ENCODE measurements at places on chromosomes 7 and 10. TPM values are rescaled to one million over a fixed set of nuclear protein-coding genes. Genes with fewer than 3 reads are reported as not detected.

GRCh38 chr10:93938140-93938539 is 44.4 kb downstream of the SLC35G1 start:
- H3K4me3 ChIP-seq = no peak overlapping the region
- H3K36me3 ChIP-seq = no peaks in the 10 kb centered on the region
- no peaks in the 10 kb centered on the region for H3K4me1 ChIP-seq
- no peak overlapping the region for H3K27ac ChIP-seq

DNA sequence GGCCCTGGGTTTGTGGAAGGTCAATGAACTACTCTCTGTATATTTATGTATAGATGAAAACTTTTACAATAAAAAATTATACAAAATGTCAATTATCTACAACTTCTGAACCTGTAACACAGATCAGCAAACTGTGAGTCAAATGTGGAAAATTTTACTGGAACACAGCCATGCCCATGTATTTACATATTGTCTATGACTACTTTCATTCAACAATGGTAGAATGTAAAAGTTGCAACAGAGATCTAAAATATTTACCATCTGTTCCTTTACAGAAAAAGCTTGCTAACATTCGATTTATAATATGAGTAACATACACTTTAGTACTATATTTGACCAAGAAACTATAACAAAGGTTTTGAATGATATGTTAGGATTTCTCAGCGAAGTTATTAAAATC is 481.6 kb downstream of the PARD3 start:
- H3K4me1 ChIP-seq = no peaks in the 10 kb centered on the region
- H3K4me3 ChIP-seq = no peak overlapping the region
- H3K27ac ChIP-seq = no peak overlapping the region
- no peaks in the 10 kb centered on the region for H3K36me3 ChIP-seq
- peak; percentile 50 for DNase-seq

MRLN gene
- not detected for polyA plus RNA-seq

- peaks cover 12% of the 10 kb centered on the region for H3K36me3 ChIP-seq
- no peaks in the 10 kb centered on the region for H3K27me3 ChIP-seq
- H3K4me1 ChIP-seq = peaks cover 31% of the 10 kb centered on the region
- peak; percentile 95 for DNase-seq
- peak overlapping the region; percentile 93 for H3K27ac ChIP-seq
Observed at GRCh38 chr10:95247200-95247880, 43.5 kb downstream of the PDLIM1 start.

DNA sequence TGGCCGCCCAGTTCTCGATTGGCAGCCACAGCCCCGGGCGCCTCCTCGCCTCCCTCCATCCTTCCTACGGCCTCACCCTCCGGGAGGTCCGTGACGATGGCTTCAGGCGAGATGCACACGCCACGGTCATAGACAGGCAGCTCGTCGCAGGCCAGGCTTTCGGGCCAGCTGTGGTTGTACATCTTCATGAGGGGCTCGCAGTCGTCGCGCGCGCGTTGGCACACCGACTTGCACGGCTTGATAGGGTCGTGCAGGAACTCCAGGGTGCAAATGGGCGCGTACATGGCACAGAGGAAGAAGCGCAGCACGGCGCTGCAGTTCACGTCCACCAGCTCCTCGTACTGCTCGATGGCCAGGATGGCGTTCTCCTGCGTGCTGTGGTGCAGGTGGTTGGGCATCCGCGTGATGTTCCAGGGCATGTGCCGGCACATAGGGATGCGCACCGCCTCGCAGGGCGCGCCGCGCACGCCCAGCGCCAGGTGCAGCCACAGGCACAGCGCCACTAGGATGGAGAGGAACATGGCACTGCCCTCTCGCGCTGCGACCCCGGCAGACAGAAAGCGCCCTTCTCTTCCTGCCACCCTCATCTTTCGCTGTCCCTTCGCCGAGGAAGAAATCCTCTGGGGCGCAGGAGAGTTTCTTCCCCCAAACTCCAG is 472 bp downstream of the SFRP4 start:
- H3K27me3 ChIP-seq = peaks cover 11% of the 10 kb centered on the region
- no peaks in the 10 kb centered on the region for H3K4me1 ChIP-seq
- H3K27ac ChIP-seq = no peak overlapping the region
- peak; percentile 2 for DNase-seq
- H3K4me3 ChIP-seq = peak overlapping the region; percentile 60

- H3K4me3 ChIP-seq = no peak overlapping the region
- no peaks in the 10 kb centered on the region for H3K36me3 ChIP-seq
- H3K4me1 ChIP-seq = no peaks in the 10 kb centered on the region
Observed at GRCh38 chr7:87027900-87028299, 31.6 kb downstream of the ELAPOR2 start.

DNA sequence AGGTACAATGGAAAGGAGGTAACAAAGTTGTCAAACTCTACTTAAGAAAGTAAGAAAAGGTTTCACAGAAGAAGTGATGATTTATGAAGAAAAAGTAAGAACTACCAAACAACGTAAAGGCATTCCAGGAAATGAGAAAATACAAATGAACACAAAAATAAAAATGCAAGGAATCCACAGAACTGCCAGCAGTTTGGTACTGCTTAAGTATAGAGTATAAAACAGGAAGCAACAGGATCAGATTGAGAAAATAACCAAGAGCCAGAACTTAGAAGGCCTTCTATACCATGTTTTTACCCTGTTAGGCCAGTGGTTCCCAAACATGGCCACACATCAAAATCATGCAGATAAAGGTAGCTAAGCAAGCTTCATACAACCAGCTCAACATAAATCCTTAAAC is 9.2 kb downstream of the NDUFA5 start:
- no peak overlapping the region for H3K27ac ChIP-seq
- peak; percentile 33 for DNase-seq
- no peaks in the 10 kb centered on the region for H3K4me1 ChIP-seq
- H3K4me3 ChIP-seq = no peak overlapping the region

GRCh38 chr7:130752424-130752823 is 18.4 kb upstream of the KLF14 start:
- no peaks in the 10 kb centered on the region for H3K36me3 ChIP-seq
- DNase-seq = no peak
- H3K4me3 ChIP-seq = no peak overlapping the region

DNA sequence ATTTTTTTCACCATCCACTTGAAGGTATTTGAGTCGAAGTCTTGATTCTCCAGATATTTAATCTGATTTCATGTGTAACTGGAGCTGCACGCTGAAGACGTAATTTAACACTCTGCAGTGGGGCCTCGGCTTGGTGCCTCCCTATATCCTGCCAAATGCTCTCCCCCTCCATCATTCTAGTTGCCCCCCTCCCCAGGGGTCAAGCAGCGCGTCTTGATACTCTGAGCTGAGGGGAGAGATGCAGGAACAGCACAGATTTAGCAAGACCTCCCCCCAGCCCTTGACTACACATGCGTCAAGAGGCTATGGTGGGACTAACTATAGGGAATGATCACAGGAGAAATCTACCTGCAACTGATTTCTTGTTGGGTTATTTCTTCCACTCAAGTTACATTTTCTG is 85.8 kb downstream of the PRPF18 start:
- peaks cover 24% of the 10 kb centered on the region for H3K36me3 ChIP-seq
- DNase-seq = peak; percentile 18
- H3K4me3 ChIP-seq = no peak overlapping the region
- no peaks in the 10 kb centered on the region for H3K4me1 ChIP-seq
- no peaks in the 10 kb centered on the region for H3K27me3 ChIP-seq

GRCh38 chr7:44280636-44280992 is 44.8 kb downstream of the CAMK2B start:
- no peak overlapping the region for H3K4me3 ChIP-seq
- no peak for DNase-seq
- H3K4me1 ChIP-seq = no peaks in the 10 kb centered on the region

- H3K27me3 ChIP-seq = no peaks in the 10 kb centered on the region
- DNase-seq = no peak
- H3K4me1 ChIP-seq = peaks cover 2% of the 10 kb centered on the region
- no peak overlapping the region for H3K4me3 ChIP-seq
- H3K36me3 ChIP-seq = no peaks in the 10 kb centered on the region
Observed at GRCh38 chr10:78445308-78445707, 411.6 kb downstream of the RPS24 start.

- no peak for DNase-seq
- H3K4me1 ChIP-seq = peaks cover 9% of the 10 kb centered on the region
- no peaks in the 10 kb centered on the region for H3K27me3 ChIP-seq
- H3K4me3 ChIP-seq = no peak overlapping the region
- no peaks in the 10 kb centered on the region for H3K36me3 ChIP-seq
Observed at GRCh38 chr10:7952266-7952665, 102.2 kb upstream of the GATA3 start.

GATA3 gene
- polyA plus RNA-seq = 0.02 TPM

DNA sequence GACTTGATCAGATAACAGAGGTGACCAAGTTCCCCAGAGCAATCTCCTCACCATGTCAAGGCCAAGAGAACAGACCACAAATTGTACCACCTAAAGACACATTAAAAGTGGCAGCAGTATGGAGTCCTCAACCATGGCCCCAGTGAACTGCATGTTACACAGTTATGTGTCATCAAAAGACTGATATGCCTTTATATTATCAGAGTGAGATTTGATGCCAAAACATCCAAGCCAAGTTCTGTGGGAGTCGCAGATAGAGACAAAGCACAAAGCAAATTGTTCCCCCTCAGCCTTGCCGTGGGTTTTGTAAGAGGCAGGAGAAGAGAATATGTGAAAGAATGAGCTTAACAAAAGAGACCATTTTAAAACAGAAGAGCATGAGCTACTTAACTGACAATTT is 39.2 kb upstream of the TES start:
- no peak overlapping the region for H3K4me3 ChIP-seq
- peaks cover 4% of the 10 kb centered on the region for H3K4me1 ChIP-seq
- DNase-seq = no peak
- H3K27ac ChIP-seq = no peak overlapping the region
- H3K36me3 ChIP-seq = no peaks in the 10 kb centered on the region
- H3K27me3 ChIP-seq = no peaks in the 10 kb centered on the region

- no peak overlapping the region for H3K4me3 ChIP-seq
- H3K36me3 ChIP-seq = no peaks in the 10 kb centered on the region
- no peak for DNase-seq
Observed at GRCh38 chr7:122329145-122329802, 24.7 kb upstream of the FEZF1 start.

DNA sequence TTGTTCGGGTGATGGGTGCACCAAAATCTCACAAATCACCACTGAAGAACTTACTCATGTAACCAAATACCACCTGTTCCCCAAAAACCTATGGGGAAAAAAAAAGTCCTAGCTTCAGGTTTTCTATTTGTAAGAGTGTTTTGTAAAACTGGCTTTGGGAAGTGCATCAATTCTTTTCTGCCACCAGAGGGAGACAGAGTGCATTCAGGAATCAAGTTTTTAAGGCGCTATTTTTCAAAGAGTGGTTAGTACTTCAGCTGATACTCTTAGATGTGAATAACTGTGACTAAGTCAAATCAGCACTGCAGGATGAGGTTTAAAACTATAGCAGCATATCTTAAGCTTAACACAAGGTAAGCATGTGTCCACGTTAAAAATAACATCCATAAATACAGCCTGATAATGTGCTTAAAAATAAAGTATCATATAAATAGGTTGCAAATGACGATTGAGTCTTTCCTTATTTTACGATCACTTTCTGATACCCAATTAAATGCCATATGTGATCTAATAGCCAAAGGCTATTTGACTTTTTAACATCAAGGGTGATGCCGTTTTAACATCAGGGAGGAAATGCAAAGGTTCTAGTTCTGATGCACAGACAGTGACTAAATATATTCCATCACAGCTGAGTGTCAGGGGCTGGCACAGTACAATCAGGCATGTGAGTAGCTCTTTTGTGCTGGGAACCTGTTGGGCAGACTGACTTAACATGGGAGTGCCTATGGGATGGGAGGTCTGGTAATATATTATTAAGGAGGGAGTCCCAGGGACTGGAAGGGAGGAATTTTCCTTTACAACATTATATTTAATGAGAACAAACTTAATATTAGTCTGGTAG is 10.6 kb upstream of the LYZL2 start:
- H3K27ac ChIP-seq = no peak overlapping the region
- peaks cover 10% of the 10 kb centered on the region for H3K4me1 ChIP-seq
- no peaks in the 10 kb centered on the region for H3K27me3 ChIP-seq
- H3K36me3 ChIP-seq = no peaks in the 10 kb centered on the region
- peak; percentile 58 for DNase-seq

FOXI2 gene
- not detected for polyA plus RNA-seq

- no peaks in the 10 kb centered on the region for H3K27me3 ChIP-seq
- H3K27ac ChIP-seq = peak overlapping the region; percentile 33
- peak; percentile 49 for DNase-seq
- H3K36me3 ChIP-seq = no peaks in the 10 kb centered on the region
- H3K4me3 ChIP-seq = peak overlapping the region; percentile 22
- no peaks in the 10 kb centered on the region for H3K4me1 ChIP-seq
Observed at GRCh38 chr7:151448261-151449252, 8.6 kb upstream of the CRYGN start.

DNA sequence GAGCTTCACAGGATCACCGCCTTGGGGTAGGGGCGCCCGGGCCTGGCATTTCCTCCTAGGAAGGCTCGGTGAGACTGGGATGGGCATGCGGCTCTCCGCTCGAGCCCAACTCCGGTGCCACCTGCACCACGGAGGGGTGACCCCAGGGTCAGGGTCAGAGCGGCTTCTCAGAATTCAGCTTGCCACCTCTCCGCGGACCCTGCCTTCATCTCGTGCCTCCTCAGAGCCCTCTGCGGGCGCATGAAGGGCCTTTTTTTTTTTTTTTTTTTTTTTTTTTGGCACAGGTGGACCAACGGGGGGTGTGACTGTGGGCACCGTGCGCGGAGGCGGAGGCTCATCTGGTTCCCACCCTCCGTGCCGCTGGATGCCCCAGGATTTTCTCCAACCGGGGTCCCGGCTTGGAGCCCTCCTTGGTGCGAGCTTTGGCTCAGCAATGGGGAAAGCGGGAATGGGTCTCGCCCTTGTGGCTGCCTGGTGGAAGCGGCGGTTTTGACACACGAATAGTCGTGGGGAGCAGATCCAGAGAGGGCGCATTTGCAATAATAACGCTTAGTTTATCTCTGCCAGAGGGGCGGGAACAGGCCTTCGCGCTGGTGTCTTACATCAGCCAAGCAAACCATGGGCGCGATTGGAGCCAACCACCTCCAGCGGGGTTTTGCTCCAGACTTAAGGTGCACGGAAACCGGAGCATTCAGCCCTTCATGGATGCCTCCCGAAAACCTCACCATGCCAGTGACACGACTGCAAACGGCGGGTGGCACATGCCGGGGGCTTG is 5.0 kb upstream of the TNRC18 start:
- H3K4me3 ChIP-seq = peak overlapping the region; percentile 99
- no peaks in the 10 kb centered on the region for H3K27me3 ChIP-seq
- H3K4me1 ChIP-seq = peaks cover 2% of the 10 kb centered on the region
- peaks cover 4% of the 10 kb centered on the region for H3K36me3 ChIP-seq
- H3K27ac ChIP-seq = peak overlapping the region; percentile 84

GRCh38 chr10:90914992-90915765 is 5.7 kb downstream of the ANKRD1 start:
- no peaks in the 10 kb centered on the region for H3K36me3 ChIP-seq
- DNase-seq = no peak
- no peaks in the 10 kb centered on the region for H3K27me3 ChIP-seq
- H3K4me3 ChIP-seq = no peak overlapping the region

Data from fibroblast of lung (primary cell).